ENCODE measurements at places on chromosomes 16 and 17.

DNA sequence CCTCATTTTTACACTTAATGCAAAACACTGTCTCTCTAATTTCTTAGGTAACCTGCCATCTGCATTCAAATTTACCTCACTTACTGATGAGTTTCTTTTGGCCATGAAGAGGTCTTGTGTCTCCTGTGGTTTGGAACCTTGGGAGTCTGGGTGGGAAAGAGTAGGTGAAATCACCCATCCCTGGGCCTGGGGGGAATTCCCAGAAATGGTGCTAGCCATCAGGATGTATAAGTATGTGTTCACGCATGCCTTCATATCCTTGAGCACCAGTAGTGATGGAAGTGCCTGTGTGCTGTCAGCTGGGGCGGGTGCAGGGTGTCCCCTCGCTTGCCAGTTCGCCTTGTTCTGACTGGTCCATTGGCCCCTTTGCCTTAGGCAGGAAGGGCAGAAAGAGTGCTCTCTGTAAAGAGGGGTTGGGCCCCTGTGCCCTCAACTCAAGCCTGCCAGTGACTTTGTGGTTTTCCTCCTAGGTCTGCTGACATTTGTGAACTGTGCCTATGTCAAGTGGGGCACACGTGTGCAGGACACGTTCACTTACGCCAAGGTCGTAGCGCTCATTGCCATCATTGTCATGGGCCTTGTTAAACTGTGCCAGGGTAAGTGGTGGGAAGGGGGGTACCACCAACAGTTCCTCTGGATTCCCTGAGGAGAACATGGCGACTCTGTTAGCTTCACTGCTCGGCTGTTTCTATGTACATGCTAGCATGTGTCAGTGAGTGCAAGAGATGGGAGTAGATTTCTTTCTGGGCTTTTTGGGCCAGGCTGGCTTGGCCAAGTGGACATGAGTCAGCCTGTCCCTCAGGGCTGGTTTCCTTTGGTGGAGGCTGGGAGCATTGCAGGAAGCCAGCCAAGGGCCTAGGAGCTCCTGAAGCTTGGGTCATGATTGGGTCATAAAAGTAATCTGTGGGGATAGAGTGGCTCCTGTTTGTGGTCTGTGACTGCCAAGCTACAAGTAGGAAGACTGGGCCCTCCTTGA lies 23.2 kb downstream of the SLC7A6OS start:
- DNase-seq = no peak

- no peak for DNase-seq
These were observed 6.9 kb upstream of the DBNDD1 start for GRCh38 chr16:90026135-90026534.

DNA sequence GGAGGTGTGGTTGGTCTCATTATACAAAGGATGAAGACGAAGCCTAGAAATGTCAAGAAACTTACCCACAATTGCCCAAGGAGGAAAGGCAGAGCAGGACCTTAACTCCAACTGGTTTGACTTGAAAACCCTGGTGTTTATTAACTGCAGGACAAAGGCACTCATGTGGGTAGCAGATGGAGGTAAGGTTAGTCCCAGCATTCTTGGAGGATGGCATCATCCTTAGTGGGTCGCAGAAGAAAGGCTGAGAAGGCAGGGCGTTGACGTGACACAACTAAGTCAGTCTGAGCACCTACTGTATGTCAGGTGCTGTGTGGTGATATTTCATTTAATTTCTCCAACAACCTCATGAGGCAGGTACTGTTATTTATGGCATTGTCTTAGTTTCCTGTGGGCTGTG lies 101.3 kb downstream of the HAPSTR1 start:
- no peak for DNase-seq

DNA sequence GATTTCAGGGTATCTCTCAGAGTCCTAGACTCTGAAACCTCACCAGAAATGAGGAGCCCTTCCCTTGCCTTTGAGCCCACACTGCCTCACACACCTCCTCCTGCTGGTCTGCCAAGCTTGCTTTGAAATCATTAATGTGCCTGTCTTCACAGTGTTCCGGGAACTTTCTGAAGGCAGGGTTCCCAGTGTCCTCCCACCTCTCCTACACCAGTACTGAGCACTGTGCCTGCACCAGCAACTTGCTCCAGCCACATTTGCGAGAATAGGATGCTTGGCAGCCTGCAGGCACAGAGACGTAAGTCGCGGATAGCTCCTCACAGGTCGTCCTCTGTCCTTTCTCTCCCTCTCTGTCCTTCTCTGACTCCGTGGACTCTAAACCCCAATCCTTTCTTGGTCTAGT lies 408.4 kb upstream of the EEF2KMT start:
- no peak for DNase-seq

- DNase-seq = no peak
These were observed 61.4 kb downstream of the TMEM100 start for GRCh38 chr17:55661256-55661758.

Data from stimulated activated CD4-positive, alpha-beta T cell treated with anti-CD3 and anti-CD28 coated beads, TNF-alpha, amount 100 ng/mL, for 1 hour (primary cell).